ENCODE measurements at places on chromosomes 4 and X. TPM values are rescaled to one million over a fixed set of nuclear protein-coding genes. Genes with fewer than 3 reads are reported as not detected.

Gene BEND2
- not detected for total RNA-seq

Gene DMP1
- not detected for total RNA-seq

Gene SH3D19
- 118 TPM for total RNA-seq

Gene ASMT
- not detected for total RNA-seq

Gene CFI
- total RNA-seq = 30.4 TPM

Gene RLIM
- 19.0 TPM for total RNA-seq

DNA sequence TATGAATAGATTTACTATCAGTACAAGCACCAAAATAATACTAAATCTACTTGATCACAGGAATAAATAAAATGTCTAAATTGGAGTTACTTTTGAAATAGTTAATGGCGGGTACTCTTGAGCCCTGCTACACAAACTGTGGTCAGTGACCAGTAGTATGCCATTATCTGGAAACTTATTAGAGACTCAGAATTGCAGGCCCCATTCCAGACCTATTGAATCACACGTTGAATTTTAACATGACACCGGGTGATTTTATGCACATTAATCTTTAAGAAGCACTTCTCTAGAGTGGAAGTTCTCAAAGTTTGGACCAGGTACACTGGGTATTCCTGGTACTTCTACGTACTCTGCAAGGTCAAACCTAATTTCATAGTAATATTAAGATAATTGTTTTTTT is 660.0 kb upstream of the POU3F4 start:
- DNase-seq = no peak

DNA sequence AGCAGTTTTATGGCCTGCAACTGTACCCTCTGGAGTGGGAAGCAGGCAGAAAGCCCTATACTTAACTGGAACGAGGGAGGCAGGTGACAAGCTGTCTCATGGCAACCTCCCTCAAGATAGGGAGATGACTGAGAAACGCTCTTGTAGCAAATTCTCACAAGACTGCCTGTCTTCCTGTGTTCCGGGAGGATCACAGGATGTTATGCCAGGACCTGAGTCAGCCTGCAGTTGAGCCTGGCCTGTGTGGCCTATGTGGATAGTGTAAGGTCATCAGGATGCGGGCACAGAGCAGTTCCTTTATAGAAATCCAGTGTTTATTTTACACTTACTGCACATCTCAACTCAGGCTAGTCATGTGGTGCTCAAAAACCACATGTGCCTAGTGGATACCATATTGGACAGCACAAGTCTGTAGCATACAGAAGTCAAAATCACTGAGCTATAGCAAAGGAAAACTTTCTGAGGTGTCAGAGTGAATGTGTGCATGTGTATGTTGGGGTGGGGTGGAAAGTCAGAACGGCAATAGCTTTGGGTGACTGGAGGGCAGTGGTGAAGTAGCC is 25.2 kb downstream of the TAF7L start:
- DNase-seq = no peak

- no peak for DNase-seq
Measured at GRCh38 chr4:40572692-40573310, 56.9 kb downstream of the RBM47 start.

DNA sequence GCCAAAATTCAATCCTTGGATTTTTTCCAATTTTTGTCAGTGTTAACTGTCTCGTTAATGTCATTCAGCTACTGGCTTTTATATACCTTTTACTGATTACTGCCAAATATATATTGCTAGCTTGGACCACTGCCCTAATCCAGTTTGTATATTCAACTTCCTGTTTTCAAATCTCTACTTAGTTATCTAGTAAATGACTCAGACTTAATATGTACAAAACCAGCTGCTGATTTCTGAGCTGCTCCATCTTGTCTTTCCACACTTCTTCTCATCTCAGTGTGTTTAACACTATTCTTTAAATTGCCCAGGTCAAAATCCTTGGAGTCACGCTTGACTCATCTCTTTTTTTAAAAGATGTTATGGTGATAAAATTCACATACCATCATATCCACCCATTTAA is 1196.7 kb downstream of the RAPGEF2 start:
- DNase-seq = no peak

DNA sequence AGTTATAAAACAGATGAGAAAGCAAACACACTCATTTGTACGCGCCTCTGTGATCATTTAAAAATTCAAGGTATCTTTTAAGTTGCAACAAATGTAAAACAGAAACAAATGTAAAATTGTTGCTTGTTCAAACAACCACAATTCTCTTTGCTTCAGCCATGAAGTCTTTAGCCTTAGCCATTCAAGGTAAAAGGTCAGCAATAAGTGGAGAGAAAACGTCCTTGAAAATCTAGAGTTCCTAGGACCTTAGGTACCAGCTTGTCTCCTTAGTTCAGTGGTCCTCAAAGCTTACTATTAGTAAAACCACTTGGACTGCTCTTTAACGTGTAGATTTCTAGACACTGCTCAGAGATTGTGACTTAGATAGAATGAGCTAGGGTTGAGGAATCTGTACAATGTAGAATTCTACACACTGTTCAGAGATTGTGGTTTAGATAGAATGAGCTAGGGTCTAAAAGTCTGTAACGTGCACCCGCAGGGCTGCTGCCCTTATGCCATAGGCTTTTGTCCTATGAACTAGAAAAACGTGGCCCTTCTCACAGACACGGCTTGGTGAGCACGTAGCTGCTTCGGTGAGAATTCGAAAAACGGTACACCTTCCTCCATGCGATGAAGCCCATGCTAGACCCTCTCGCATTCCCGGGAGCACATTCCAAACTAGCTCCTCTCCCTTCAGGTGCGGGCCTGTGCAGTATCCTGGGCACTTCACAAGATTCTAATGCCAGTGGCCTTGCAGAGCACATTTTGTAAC is 1.7 kb downstream of the PLAC8 start:
- no peak for DNase-seq

DNA sequence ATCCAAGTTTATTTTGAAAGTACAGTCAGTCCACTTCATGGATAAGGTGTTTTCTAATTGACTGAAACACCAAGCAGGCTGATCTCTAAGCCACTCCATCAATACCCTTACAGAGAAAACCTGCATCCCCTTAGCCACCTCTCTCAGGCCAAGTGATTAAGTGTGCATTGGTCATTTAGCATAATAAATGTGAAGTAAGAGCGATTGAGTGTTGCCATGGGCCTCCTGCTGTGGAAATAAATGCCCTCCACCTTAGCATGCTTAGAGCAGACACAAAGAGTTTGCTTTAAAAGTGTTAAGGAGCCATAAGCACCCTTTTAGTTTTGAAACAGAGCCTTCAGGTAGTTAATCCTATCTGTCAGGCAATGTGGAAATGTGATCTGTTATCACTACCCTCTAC is 386.5 kb downstream of the GPAT3 start:
- DNase-seq = no peak

DNA sequence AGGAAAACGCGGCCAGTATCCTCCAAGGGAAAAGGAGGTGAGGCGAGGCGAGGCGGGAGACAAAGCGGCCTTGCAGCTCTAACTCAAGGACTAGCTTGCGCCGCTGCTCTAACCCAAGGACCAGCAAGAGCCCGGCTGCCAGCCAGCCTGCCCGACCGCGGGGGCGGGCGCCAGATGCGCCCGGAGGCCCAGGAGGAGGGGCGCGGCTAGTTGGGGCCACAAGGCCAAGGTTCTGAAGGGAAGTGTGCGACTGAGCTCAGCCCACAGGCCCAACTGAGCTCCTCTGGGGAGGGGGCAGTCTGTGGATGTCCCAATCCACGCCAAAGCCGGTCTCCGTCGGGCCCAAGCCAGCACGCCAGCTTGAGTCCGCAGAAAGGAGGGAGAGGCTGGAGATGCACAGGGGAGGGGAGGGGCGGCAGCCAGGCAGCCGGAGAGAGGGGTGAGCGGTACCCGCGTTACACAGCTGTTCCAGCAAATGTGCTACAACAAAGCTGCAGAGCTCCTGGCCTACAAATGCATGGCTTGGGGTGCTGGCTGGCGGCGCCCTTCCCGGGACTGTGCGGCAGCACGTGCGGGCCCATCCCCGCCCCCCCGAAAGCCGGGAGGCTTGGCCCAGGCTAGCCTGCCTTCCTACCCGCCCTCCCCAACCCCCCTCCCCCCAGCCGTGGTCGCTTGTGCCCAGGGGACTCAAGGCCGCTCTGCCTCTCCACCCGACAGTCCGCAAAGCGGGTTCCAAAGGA is 637 bp downstream of the AMER1 start:
- DNase-seq = no peak

GRCh38 chrX:88886908-88887307 is 139.9 kb downstream of the CPXCR1 start:
- DNase-seq = no peak

DNA sequence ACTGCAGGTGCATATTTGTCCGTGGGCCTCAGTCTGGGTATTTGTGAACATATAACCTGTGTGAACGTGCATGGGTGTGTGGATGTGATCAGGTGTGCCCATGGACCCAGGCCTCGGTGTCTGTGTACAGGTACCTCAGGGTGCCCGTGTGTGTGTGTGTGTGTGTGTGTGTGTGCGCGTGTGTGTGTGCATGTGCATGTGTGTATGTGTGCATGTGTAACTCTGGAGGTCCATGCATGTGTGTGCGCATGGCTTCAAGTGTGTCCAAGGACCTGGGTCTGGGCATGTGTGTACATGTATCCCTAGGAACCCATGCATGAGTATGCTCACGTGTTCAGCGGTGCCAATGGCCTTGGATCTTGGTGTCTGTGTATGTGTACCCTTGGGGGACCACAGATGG is 15.8 kb downstream of the FTSJ1 start:
- no peak for DNase-seq

DNA sequence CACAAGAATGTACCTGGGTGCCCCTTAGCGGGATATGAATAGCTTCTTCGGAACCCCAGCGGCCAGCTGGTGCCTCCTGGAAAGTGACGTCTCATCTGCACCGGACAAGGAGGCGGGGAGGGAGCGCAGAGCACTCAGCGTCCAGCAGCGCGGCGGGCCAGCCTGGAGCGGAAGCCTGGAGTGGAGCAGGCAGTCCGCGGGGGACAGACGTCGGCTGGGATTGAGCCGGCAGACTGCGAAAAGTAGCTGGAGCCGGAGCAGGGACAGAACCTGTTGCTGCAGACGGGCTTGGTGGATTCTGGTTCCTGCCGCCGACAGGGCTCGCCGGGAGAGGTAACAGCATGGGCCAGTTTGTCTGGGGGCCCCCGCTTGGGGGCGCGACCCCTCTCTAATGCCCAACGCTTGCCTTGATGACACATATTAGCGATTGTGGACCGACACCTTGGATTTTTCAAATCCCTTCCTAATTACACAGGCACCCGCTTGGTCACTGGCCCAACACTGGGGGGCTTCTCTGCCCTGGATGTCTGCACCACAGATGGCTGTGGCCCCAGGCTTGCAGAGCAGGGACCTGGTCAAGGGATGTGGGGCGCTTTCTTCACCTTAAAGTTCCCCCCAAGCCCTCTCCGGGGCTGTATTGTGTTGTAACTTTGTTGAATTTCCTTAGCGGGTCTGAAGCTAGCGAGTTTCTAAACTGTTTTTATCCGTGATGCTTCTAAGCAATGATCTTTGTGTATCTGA is at the start of gene NPFFR2:
TSS of gene NPFFR2 (plus strand) at position 133 of the 741 bp plus-strand sequence. CDS start 96,592 bp downstream, outside the sequence.
- DNase-seq = no peak
